CMK (cell line): ENCODE measurements at places on chromosomes 6 and 20.

- DNase-seq = no peak
These were observed 253.0 kb downstream of the FARS2 start for GRCh38 chr6:5514353-5514752.

GRCh38 chr6:3876101-3876500 lies 26.9 kb downstream of the FAM50B start:
- DNase-seq = no peak

- DNase-seq = no peak
These were observed 493.1 kb upstream of the FLRT3 start for GRCh38 chr20:14830466-14830865.

GRCh38 chr20:60339738-60340137 lies 381.5 kb downstream of the CDH26 start:
- no peak for DNase-seq

DNA sequence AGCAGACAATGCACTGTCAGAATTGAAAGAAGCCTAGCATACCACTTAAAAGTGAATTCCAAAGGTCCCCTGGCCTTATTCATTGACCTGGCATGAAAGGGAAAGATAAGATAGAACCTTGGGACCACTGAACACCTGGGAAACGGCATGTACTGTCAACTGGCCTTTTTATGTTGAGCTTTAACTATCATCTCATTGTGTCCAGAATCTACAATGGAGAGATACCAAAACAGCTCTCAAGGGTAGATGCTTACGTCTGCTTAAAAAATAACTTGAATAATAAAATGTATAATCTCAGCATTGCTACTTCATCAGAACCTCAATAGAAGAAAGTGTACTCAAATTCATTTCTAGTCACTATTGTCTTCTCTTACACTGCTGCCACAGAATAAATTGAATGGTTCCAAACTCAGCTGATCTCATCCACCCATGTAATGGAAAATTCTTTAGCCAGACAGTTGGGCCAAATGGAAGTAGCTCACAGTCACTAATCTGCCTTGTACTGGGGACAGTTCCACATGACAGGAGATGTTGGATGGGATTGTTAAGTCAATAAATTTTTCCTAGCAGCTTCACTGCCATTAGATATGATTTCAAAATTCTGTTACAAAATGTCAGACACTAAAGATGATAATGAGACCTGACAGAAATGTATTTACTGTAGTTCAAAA lies 93.8 kb downstream of the MLIP start:
- no peak for DNase-seq

DNA sequence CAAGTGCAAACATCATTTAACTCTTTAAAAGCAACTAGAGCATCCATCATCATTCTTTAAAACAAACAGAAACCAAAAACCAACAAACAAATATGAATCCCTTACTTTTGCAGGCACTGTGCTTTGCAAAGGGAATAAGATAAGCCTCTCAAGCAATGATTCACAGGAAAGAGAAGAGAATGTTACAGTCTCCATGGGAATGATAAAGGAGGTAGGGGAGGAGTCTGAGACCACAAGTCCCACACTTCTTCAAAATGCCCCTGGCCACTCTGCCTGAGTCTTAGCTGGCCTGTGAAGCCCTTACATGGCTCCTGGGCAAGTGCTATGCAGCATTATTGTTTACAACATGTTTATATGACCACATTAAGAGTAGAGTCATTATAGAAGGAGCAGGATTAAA lies 257.7 kb upstream of the MARCKS start:
- DNase-seq = peak; percentile 54

DNA sequence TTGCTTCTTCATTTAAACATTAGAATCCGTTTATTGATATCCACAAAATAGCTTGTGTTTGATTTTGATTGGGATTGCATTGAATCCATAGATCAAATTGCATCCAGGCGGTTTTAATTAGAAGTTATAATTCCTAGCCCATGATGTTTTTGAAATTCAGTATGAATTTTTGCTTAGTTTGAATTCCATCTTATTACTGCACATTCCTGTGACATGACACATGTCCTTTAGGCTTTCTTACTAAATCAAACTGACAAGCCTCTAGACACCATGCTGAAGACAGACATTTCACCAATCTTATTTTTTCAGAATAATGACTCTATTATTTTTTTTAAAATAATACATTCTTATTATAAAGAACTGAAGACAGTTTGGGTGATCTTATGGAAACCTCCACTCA lies 21.4 kb upstream of the PI16 start:
- DNase-seq = no peak

DNA sequence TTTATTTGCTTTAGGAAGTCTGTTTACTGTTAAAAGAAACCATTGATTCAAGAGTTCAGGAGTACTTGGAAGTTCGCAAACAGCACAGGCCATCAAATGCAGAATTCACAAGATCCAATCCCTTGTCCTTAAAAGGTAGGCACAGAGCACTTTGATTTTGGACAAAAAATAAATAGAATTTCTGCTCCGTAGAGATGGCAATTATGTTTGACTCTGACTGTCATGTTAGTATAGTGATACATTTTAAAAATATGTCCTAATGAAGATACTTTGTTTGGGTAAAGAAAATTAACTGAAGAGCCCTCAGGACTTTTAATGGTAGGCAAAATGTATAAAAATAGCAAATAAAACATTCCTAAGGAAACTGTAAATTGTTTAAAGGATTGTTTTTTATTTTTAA lies 113.1 kb downstream of the JAG1 start:
- DNase-seq = no peak

- DNase-seq = no peak
These were observed 5.1 kb downstream of the THBS2 start for GRCh38 chr6:169248521-169248971.

- DNase-seq = no peak
These were observed 26.1 kb downstream of the FAM184A start for GRCh38 chr6:119052292-119052889.

- DNase-seq = no peak
These were observed 60.0 kb downstream of the RFPL4B start for GRCh38 chr6:112407101-112407590.

DNA sequence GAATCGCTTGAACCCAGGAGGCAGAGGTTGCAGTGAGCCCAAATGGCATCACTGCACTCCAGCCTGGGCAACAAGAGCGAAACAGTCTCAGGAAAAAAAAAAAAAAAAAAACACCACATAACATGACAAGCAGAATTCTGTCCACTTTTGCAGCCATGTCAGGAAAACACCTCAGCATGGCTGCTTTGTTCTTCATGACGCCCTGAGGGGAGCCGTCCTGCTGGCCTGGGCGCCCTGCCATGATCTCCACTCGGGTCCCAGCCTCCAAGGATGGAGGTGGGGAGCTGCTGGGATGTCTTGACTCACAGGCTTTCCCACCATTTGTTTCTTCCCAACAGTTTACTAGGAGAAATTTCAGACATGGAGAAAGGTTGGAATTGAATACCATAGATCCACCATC lies 42.2 kb downstream of the SNX9 start:
- no peak for DNase-seq

GRCh38 chr6:36851149-36851614 lies 11.9 kb upstream of the CPNE5 start:
- DNase-seq = peak; percentile 32

- no peak for DNase-seq
These were observed 106.0 kb downstream of the TRIM27 start for GRCh38 chr6:28817808-28818145.

- no peak for DNase-seq
These were observed 431.9 kb upstream of the GJE1 start for GRCh38 chr6:141700819-141701218.

DNA sequence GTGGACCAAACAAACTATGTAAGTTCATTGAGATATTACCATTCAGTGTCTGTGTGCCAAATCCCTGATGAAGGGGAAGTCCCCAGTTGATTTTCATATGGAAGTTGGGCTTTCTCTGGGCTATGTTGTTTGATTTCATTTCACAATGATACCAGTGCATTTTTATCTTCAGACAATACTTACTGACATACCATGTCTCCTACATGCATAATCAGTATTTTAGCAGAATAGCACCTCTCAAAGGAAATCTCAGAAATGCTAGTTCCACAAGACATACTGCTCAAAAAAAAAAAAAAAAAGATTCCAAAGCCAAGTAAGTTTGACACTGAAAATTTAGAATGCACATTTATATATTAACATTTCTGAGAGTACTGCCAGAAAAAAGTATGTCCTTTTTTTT lies 168.8 kb upstream of the RNF217 start:
- no peak for DNase-seq

DNA sequence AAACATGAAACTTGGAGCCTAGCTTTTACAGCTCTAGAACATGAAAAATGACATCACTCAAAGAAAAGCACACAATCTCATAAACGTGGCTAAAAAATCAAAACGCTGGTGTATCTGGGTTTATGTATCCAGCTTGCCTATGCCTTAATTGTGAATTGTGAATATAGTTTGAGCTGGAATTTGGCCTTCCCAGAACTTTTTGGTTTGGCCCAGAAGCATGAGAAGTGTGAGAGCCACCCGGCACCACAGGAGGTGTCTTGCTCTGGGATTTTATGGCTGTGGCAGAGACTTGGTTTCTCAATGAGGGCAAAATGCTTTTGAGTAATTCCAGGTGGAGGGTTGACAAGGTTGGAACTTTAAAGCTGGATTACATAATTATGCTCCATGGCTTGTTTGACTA lies 69.2 kb downstream of the TIAM2 start:
- no peak for DNase-seq

- no peak for DNase-seq
These were observed 63.0 kb downstream of the GPX5 start for GRCh38 chr6:28588666-28589065.

GRCh38 chr6:137717074-137718073 lies 149.7 kb upstream of the TNFAIP3 start:
- no peak for DNase-seq

- DNase-seq = no peak
These were observed 240.4 kb downstream of the PHACTR1 start for GRCh38 chr6:12956991-12957320.

DNA sequence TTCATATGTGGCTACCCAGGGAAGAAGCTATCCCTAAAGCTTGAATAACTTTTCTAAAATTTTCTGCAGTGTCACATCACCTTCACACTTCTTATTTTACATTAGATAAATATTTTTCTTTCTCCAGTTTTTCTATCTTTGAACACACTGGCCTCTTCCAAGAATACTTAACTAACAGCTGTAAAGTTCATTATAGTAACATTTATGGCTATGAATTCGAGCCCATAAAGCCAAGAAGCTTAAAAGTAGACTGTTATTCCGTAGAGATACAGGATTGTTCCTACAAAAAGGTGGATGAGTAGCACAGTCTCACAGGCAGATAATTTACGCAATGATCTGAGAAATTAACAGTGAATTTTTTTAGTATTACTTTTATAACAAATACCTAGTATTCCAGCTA lies 55.7 kb upstream of the BMP5 start:
- DNase-seq = no peak

DNA sequence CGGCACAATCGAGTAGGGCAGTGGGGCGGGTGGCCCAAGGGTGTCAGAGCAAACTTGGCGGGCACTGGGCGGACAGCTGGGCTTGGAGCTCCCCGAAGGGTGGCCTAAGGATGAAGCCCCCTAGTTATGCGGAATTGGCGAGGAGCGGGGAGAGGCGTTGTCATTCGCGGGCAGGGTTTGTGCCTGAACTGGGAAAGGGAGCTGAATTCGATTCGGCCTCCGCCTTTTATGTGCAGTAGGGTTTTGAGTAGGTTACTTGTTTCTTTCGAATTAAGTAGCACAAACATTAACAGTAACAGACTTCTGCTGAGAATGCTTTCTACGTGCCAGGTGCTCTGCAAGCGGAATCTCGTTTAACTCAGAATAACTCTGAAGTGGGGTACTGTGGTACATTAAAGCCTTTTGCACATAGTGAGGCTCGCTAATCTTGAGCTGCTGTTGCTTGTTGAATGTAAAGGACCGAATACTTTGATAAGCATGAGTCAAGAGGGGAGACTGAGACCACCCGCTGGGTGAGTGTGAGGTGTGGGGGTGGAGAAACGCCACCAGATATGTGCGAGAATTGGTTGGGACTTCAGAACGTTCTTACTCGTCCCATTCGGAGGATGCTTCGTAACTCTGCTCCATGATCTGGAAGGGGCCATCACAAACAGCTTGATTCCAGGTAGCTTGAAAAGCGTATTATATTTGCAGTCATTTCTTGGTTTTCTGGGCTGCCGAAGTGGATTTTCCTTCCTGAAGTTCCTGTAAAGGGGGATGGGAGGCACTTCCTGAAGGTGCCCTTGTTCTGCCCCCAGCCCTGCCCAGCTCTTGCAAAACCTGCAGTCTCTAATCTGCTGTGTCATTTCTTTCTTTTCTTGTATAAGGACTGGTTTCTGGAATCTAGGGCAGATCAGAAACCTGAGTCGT lies 833 bp downstream of the RAB5IF start:
- DNase-seq = no peak

DNA sequence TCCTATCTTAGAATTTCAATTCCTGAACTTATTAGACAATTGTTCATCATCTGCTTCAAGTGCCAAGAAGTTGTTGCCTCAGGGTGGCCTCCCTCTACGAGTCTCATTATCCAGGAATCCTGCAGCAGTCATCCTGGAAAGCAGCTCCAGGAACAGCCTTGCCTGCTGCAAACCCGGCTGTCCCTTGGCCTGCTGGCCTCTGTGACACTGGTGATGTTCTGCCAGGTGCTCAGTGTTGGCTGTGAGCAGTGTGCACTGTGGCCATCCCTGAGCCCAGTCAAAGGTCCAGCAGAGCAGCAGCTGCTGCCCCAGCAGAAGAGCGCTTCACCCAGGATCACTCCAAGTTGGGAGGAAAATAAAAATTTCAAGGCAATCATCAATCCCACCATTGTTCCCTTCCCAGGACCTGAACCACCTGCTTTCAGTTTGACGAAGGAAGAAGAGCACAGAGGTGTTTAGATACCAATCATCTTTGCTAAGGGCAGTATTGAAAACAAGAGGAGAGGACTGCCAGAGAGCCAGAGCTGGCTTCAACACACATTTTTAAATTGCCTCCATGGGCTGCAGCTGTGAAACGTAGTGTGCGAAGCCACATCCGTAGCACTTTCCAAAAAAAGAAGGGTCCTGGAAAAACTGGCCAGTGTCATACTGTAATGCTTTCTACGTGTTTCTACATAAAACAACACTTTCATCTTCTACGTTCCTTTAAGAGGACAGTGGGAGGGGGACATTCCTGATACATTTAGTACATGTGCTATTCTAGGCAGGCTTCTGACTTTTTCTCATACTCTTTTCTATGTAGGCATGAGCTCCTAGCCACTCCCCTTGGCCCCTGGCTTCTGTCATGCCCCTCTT lies 7.2 kb upstream of the FAM50B start:
- no peak for DNase-seq

DNA sequence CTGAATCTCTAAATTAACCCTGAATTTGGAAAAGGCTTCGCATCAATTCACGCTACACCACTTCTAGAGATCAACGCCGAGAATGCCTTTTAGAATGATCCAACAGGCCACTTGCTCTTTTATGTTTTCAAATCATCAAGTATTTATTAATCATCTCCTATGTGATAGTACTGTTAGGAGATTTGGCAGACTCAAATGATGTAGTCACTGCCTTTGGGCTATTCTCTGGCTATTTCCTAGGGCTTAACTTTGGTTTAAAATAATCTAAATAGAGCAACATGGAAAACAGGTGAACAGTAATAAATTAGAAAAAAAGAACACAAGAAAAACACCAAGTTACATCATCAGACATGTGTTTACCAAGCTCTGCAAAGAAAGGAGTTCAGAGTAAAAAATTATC lies 140.3 kb downstream of the TENT5A start:
- no peak for DNase-seq
